ENCODE measurements at places on chromosomes 7 and 10.

DNA sequence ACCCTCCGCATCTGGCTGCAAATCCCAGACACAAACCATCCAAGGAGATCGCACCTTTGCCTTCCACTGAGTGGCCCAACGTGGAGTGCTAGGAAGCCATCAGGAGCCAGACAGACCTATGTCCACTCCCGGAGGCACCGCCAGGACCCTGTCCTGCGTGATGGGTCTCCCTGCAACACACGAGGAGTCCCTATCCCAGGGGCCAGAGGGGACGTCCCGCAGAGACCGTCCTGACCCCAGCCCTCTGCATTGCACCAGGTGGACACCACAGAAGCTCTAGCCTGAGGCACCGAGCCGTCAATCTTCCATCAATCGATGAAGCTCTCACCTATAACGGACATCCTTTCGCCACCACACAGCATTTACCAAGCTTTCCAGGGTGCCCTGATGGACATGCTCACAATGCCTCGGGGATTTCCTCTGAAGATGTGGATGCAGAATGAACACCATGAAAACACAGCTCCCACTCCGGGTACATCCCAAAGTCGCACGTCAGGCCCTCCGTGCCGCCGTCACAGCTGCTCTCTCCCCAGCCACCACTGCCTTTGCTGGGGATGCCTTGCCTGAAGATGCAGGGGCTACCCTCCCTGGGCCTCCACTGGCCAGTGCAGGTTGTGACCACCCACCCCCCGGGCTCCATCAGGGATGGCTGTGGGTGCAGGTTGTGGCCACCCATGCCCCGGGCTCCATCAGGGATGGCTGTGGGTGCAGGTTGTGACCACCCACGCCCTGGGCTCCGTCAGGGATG, 54.1 kb downstream of the PTPRN2 start:
- DNase-seq = no peak

GRCh38 chr7:27933671-27934565, 194.0 kb downstream of the TAX1BP1 start:
- no peak for DNase-seq

DNA sequence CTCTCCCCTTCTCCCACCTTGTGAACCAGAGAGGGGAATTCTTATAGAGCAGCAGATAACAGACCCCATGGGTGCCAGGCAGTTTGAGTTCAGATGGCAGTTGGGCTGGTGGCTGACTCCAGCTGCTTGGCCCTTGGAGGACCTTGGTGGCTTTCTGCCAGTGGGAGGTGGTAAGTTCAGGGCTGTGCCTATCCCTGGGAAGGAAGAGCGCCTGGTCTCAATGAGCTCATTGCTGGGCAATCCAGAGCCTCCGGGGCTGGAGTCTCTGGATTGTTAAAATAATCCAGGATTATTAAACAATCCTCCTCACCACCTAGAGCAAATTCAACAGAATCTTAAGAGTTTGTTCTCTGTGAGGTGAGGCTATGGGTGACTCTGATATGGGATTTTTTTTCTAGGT, 105.2 kb downstream of the FANK1 start:
- DNase-seq = no peak

DNA sequence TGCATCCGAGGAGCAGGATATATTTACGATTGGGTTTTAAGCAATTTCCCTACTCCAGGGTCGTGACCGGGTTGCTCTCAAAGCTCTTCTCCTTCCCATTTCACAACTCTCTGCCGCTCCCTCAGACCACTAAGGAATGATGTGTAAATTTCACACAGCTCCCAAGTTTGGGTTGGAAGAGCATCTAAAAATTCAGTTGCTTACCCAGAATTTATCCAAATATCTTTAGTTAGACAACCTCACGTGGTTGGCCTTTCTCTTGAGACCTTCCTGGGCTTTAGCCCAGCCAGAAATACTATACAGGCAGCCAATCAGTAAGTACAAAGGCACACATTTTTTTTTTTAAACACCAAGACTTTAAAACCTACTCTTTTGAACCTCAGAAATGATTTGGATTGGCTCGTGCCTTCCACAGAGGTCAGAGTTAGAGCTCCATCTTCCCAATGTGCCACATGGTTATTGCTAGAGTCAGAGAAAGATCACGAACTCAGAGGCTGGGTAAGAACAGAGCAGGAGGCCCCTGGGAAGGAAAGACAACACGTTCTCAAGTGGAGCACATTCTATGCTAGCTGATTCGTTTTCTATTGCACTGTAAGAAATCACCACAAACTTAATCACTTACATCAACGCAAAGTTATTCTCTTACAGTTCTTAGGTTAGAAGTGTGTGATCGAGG, 335.4 kb upstream of the MGMT start:
- DNase-seq = no peak

GRCh38 chr7:115680921-115681320, 349.6 kb downstream of the TFEC start:
- no peak for DNase-seq

- DNase-seq = no peak
Measured at GRCh38 chr10:95201736-95202135, 7.7 kb downstream of the ACSM6 start.

- DNase-seq = no peak
Measured at GRCh38 chr10:68543004-68543918, 15.9 kb upstream of the SLC25A16 start.

DNA sequence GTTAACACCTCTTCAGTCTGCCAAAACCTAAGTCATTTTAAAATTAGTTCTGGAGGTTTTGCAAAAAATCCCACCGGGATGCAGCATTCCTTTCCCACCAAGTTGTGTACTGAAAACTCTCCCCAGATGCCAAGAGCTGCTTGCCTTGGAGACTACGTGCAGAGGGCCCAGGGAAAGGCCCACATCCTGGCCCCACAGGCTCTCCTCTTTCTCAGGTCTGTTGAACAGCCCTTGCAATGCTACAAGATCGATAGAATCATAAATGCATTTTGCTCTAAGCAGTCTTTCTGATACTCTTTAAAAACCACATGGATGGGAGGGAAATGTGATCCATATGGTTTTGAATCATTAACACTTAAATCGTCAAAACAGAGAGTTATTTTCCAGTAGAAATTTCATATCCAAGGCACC, 126.7 kb upstream of the ZMIZ1 start:
- no peak for DNase-seq

- DNase-seq = no peak
Measured at GRCh38 chr10:89151857-89152256, 55.3 kb downstream of the CH25H start.

GRCh38 chr10:24814568-24815313, 91.1 kb upstream of the ARHGAP21 start:
- no peak for DNase-seq

DNA sequence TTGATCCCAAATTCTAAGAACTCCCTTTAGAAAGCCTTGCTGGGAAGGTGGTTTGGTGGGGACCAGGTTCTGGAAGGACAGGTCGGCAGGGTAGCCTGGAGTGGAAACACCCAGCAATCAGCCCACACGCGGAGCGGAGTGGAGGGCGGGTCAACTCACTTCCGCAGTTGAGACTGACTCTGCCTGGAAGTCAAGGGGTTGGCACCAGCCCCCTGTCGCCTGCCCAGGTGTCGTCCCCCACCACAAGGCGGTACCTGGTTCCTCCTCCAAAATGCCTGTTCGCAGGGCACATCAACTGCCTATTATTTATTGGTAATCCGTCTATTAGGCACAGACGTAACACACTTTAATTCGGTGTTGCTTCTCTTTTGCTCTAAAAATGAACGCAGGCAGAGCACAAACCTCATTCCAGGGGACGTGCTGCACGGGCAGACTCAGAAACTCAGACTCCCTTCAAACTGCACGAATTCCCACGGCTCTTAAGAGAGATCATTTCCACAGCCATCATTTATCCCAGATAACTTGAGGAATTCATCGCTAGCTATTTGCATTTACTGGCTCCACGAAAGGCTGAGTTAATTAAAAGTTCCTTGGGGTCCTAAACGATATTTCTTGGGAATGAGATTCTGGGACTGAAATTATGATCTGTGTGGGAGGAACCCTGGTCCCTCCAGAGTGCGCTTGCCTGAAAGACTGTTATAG, 248.2 kb upstream of the PPP2R2D start:
- no peak for DNase-seq

DNA sequence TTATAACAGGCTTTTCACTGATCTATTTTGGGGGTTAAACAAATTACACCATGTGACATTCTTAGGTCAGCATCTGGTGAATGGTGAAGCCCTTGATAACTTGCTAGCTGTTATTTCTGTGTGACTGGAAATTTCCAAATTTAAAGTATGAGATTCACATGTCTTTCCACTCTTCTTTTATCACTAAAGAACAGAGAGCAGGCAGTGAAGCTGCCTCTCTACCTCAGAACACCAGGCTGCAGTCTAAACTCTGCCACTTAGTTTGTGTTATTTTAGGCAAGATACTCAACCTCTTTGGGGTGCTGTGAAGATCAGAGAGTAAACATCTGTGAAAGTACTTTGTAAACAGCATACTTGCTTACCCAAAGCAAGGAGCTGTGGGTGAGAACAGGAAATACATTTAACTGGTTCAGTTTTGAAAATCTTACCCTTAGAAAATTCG, 15.5 kb upstream of the SP4 start:
- DNase-seq = no peak

- DNase-seq = no peak
Measured at GRCh38 chr10:63702092-63702491, 180.9 kb downstream of the REEP3 start.

GRCh38 chr10:47264797-47265281, 35.2 kb upstream of the GDF10 start:
- no peak for DNase-seq

- DNase-seq = no peak
Measured at GRCh38 chr10:81135851-81136250, 598.1 kb downstream of the SH2D4B start.

GRCh38 chr7:22051886-22052673, 106.4 kb upstream of the CDCA7L start:
- no peak for DNase-seq

- no peak for DNase-seq
Measured at GRCh38 chr7:27101171-27101956, 1.1 kb downstream of the HOXA2 start.

DNA sequence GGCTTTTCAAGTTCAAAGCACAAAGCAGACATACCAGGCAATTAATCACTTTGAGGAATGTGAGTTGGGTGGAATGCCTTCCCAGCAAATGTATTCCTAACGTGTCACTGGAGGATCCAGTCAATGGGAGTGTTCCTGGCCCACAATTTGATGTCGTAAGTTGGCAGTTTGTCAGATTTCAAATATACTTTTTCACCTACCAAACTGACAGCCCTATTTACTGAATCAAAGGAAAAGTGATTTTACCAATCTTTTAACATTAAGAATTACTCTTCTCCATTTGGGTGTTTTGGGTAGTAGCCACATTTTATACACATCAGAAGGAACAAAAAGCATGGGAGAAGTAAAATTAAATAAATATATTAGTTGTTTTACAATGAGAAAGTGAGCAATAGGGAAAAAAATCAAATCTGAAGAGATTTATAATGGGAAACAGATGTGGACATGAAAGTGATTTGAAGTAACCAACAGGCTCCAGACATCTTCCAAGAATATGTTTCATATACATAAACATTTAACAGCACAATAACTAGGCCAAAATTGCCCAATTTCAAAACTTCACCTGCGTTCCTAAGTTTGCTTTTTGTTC, 222.9 kb downstream of the MTERF1 start:
- no peak for DNase-seq

DNA sequence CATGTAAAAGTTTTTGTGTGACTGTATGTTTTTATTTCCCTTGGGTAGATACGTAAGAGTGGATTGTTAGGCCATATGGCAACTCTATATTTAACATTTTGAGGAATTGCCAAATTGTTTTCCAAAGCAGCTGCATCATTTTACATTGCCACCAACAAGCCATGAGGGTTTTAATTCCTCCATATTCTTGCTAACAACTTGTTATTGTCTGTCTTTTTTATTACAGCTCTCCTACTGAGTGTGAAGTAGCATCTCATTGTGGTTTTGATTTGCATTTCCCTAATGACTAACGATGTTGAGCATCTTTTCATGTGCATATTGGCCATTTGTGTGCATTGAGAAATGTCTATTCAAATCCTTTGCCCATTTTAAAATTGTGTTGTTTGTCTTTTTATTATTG, 94.9 kb downstream of the CARD11 start:
- DNase-seq = no peak

GRCh38 chr7:91326516-91327199, 62.4 kb downstream of the FZD1 start:
- DNase-seq = no peak

GRCh38 chr10:34102237-34102673, 712.8 kb downstream of the PARD3 start:
- no peak for DNase-seq

DNA sequence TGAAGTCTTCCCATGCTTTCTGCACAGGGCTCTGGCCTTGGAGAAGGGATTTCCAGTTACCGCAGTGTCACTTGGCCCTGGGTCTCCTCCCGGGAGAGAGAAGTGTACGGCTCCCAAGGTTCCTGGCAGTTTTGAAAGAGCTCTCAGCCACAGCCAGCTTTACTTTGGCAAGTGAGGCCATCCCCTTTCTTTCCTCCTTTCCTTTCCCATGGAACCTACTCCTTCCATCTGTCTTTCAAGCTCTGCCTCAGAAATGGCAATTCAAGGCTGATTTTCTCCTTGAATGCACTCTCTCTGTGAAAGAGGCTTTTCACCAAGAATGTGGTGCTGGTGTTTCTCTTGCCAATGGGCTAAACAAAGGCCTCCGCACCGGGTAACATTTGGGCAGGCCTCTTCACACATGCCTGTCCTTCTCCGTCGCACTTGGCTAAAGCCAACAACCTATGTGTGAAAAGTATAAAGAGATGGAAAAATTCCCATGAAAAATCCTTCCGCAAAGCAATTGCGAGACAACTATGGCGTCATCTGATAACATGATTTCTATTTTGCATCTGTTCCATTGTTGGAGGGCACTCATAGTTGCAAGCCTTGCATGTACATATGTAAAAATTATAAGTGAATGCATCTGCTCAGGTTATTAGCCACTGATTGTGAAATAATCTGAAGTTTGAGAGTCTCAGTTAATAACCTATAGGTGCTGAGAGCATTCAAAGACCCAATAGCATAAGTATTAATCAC, 125.4 kb downstream of the PFKFB3 start:
- DNase-seq = peak; percentile 67

GRCh38 chr7:44802418-44803025, 6.0 kb downstream of the PPIA start:
- no peak for DNase-seq

GRCh38 chr7:100489824-100490223, 6.1 kb downstream of the NYAP1 start:
- no peak for DNase-seq

GRCh38 chr10:67618116-67618515, 77.9 kb downstream of the CTNNA3 start:
- no peak for DNase-seq

Data from hypothalamus (tissue), 51 donors.